ENCODE measurements at places on chromosomes 7 and 10.

GRCh38 chr10:118249714-118250113 is 92.4 kb downstream of the FAM204A start:
- no peak for DNase-seq

- no peak for DNase-seq
These were observed 79.1 kb downstream of the NAMPT start for GRCh38 chr7:106205621-106206222.

DNA sequence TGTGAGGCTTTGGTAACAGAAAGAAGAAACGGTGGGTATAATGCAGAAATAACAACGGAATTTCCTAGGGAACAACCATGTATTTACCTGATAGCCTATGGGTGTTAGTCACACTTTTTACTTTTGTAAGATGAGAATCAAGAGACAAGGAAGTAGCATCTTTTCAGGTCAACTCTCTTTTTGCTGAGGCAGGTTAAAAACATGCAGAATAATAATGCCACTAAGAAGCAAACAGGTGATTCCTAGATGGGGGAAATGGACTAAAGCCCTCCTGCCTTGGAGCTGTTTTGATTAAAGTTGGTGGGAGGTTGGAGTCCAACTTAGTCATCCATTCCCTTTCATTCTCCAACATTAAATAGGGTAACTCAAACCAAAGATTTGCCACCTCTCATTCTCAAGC is 2.0 kb upstream of the COL28A1 start:
- DNase-seq = no peak

- DNase-seq = peak; percentile 22
These were observed 54.0 kb upstream of the NMT2 start for GRCh38 chr10:15222511-15222910.

DNA sequence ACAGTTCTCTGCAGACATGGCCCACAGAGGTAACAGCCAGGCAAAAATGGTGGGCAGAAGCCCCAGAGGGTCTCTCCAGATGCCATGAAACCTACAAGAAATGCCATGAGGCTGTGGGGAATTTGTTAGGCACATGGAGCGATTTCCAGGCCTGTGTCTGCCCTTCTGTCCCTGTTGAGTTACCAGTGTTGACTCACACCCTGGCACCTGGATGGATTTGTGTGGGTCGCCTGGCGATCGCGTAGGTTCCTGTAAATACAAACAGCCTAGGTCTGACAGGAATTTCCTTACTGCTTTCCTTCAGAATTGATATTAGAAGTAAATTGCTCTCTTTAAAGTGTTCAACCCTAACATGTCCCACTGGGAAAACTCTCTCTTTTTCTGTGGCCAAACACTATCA is 164.9 kb upstream of the EEPD1 start:
- DNase-seq = no peak

DNA sequence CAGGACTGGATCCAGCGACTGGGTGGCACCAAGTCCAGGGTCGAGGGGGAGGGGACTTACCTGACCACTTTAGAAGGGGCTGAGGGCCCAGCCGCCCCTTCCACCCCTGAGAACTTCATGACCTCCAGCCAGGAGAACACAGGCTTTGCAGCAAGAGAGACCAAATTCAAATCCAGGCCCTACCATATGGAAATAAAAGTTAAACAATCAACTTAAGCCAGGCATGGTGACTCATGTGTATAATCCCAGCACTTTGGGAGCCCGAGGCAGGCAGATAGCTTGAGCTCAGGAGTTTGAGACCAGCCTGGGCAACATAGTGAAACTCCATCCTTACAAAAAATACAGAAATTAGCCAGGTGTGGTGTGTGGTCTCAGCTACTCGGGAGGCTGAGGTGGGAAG is 61.9 kb downstream of the COL13A1 start:
- no peak for DNase-seq

DNA sequence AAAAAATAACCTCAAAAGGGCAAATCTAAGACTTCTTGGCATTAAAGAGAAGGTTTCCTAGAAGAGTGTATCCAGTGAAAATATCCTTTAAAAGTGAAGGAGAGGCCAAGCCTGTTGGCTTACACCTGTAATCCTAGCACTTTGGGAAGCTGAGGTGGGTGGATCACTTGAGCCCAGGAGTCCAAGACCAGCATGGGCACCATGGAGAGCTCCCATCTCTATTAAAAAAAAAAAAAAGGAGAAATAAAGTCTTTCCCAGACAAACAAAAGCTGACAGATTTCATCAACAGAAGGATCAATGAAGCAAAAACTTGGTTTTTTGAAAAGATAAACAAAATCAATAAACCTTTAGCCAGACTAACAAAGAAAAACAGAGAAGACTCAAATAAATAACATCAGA is 67.6 kb upstream of the ZNF800 start:
- DNase-seq = no peak

DNA sequence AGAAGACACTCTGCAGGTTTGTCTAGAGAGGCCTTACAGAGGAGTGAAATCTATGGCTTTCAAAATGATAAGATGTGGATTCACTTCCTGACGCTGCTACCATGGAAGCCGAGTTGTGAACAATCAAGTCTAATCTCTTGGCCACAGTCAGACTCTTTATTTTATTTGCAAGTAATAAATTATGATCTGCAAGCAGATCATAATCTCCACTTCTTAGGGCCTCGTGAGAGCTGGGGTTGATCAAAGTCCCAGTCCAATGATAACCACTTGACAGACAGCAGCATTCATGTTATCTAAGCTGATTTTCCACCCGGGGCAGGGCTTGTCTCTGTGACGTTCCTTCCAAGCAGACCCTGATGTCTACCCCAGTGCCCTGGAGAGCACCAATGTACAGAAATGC is 776.4 kb upstream of the AUTS2 start:
- no peak for DNase-seq

DNA sequence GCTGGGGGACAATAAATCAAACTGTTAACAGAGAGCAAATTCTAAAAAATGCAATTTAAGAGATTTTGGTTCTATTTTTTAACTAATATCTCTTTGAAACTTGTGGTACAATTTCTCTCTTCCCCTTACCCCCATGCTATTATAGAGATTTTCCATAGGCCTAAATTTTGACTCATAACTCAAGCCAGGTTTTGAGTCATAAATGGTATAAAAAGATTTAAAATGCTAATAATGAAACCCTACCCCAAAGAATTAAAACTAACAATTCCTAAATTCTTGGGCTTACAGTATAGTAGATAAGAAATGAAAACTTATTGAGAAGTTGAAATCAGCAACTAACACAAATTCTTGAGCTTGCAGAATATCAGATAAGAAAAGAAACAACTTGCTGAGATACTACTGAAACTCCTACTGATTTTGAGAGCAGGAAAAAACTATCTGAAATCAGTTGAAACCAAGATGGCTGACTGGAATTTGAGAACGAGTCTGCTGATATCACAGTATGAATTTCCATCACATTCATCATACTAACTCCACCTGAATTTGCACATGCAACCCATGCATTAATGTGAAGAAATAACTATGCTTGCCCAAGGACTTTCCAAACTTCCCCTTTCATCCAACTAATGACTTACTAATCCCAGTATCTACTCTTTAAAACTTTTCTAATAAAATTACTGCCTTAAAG is 36.3 kb downstream of the POT1 start:
- DNase-seq = no peak

GRCh38 chr7:30020535-30020934 is 6.0 kb downstream of the FKBP14 start:
- DNase-seq = no peak

DNA sequence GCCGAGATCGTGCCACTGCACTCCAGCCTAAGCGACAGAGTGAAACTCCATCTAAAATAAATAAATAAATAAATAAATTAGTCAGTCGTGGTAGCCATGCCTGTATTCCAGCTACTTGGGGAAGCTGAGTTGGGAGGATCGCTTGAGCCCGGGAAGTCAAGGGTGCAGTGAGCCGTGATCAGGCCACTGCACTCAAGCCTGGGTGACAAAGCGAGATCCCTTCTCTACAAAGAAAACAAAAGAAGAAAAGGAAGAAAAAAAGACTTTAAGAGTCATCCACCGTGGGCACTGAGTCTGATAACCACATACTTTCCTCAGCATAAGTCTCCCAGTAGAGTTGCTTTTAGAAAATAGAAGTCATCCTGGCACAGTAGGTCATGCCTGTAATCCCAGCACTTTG is 2.6 kb downstream of the TMEM254 start:
- no peak for DNase-seq

- no peak for DNase-seq
These were observed 79.7 kb upstream of the ZNF722 start for GRCh38 chr7:63918986-63919385.
